ENCODE measurements at places on chromosomes 4 and X.

DNA sequence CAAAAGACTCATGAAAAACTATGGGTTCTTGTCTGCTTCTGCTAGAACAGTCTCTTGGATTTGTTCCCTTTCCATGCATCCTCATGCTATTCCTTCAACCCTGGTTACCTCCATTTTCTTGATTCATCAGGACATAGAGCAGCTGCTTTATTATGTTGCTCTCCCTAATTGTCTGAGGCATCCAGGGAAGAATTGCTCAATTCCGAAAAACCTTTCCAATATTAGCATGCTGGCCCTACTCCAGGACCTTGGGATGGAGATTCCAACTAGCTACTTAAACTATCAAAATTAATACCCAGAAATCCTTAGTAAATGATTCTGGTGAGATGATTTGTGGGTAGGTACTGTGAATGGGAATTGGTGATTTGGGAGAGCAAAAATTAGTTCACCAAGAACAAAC, 56.6 kb upstream of the FAM47B start:
- no peak for DNase-seq

DNA sequence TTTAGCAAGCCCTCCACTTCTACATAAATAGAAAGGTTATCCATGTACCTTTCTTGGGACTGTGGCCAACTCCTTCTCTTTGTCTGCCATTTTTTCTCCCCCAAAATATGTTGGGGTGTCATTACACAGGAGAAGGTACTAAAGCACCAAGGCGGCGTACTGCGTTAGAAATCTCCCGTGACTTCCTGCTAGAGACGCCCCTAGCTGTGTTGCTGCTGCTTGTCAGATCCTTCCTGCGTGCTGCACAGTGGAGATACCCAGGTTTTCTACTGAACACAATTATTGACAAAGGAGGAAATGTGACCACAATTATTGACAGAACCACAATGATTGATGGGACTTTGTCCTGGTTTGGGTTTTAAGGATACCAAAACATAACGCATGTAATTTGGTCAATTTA, 97.7 kb downstream of the EFHC2 start:
- no peak for DNase-seq

- DNase-seq: no peak
These were observed 58.1 kb downstream of the LINC00632 start for GRCh38 chrX:140767646-140768045.

DNA sequence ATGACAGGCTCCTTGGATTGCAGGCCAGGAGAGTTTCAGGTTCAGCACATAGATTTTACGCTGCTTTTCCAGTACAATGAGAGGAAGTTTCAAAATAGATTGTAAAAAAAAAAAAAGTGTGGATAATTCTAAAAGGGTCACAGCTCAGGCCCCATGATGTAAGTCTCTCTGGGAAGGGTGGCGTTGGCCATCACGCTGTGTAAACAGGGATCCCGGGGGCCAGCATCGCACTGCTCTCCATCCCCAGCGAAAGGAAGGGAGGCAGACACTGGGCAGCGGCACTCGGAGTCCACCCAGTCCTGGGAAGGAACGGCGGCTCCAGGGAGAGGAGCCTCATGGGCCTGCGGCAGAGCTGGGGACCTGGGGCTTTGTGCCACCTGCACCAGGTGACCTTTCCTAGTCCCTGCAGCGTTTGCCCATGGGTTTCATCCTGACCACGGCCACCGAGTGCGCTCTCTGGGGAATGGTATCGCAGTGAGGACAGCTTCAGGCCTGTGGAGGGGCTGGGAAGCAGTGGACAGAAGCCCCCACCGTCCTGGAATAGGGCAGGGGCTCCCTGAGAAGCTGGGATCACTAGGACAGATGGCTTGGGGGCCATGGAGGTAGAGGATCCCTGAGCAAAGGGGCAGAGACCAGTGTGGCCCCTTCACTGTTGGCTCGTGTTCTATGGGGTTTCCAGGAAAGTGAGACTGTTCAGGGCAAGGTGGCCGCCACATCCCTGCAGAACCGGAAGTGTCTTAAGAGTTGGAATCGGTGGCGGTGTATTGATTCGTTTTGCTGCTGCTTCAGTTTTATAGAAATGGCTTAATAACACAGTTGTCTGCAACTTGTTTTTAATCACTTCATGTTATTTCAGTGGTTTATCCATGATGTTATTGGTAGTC, 38.9 kb downstream of the RGS12 start:
- no peak for DNase-seq

- no peak for DNase-seq
These were observed 50.6 kb downstream of the CCDC149 start for GRCh38 chr4:24862073-24862751.

DNA sequence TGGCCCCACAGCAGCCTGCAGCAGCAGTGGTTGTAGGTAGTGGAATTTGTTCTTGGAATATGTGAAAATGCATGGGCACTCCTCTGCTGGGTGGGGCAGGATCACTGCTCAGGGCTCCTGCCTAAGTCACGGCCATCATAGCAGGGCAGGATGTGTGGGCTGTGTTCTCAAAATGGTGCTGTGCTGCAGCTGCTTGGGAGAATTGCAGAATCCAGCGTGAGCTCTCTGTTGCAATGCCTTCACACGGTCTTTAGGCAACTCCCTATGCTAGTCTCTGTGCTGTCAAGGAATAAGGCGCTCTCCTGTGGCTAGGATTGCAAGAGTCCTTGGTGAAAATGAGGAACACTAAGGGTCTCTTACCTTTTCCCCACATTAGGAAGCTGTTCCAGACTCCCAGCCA, 42.9 kb downstream of the F8 start:
- no peak for DNase-seq

GRCh38 chrX:31870267-31870666, 798.4 kb upstream of the FTHL17 start:
- no peak for DNase-seq

- no peak for DNase-seq
These were observed 27.9 kb upstream of the MSMO1 start for GRCh38 chr4:165299399-165300060.

GRCh38 chr4:84378356-84378755, 120.7 kb downstream of the NKX6-1 start:
- DNase-seq: no peak

DNA sequence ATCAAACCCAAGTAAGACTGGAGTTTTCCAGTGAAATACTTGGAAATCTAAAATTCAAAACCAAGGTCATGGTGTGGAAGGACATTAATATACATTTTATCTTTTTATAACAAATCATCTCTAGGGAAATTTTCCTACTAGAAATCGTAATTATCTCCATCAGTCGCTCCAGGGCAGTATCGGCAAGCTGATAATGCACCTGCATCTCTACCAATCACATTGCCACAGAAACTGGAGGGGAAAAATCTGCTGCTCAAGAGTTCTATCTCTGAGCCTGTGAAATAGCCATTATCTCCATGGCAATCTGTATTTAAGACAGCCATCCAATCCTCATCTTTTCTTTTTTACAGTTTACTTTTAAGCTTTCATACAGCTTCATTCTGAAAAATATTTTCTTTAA, 538.3 kb upstream of the GALNT7 start:
- DNase-seq: no peak

DNA sequence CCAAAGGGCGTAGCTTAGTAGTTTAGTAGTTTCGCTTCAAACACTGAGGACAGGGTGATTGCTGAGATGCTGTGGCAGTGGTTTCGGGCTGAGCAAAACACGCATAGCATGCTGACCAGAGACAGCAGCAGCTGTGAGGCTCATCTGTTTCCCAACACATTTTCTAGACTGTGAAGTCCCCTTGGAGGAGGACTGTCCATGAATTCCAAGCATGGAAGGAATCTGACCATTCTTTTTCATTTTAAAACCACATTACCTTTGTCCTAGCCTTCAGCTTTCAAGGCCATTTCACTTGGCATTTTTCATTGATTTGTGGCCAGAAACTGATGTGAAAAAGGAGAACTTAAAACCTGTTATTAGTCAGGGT, 240.9 kb downstream of the PALLD start:
- no peak for DNase-seq

- no peak for DNase-seq
These were observed 1106.5 kb downstream of the TECRL start for GRCh38 chr4:63302792-63303191.

GRCh38 chr4:113678641-113679040, 82.9 kb downstream of the CAMK2D start:
- DNase-seq: no peak

GRCh38 chr4:176261481-176261880, 7.5 kb downstream of the ASB5 start:
- no peak for DNase-seq

DNA sequence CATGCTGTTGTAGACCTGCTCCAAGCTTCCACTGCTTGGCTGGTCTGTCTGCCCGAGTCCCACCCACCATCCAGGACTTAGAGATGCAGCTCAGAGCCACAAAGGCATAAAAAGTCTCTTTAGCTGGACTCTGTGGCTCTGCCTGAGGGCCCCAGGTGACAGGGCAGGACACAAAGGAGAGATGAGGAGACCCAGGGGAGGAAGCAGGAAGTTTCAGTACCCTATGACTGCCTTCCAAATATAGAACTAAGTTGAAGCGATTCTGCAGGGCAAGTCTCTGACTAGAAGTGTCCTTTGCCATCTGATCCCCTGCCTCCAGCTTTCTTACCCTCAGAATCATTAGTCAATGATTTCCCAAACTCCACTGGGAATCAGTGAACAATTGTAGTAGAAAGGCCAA, 11.2 kb upstream of the CXCR3 start:
- DNase-seq: no peak

DNA sequence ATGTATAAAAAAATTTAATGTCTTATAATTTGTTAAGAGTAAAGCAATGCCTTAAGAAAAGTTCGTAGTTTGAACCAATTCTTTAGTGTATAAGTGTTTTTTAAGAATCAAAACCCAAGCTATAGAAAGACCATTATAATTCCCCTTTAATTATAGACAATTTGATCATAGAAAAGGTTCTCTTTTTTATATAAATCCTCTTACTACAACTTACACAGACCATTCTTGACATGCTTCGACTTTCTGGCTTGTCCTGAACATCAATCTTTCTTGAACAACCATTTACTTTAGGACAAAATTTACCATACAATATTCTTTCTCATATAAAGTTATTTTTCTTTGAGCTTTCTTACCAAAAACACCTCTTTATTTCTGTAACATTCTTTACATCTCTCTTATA, 330.5 kb upstream of the SPANXN1 start:
- no peak for DNase-seq

DNA sequence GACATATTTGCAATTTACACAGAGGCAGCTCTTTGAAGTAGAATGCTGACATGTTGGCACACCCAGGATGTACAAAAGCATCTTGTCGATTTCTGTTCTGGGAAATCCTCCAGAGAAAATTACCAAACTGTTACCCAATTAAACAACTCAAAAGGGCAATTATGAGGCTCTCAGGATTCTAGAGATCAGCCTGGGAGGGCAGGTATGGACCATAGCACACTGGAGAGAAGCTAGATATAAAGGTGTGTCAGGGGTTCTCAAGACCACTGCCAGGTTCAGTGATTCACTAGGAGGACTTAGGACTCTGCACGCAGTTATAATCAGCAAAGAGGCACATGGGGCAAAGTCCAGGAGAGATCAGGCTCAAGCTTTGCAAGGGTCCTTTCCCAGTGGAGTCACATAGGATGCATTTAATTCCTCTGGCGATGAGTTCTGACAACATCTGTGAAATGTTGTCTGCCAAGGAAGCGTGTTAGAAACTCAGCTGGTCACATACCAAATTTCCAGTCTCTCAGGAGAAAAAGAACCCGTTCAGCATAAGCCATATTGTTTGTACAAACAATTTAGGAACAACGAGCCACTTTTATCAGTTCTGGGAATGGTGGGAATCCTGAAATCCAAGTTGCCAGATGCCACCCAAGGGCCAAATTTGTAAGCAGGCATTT, 100.8 kb downstream of the SYTL5 start:
- no peak for DNase-seq

DNA sequence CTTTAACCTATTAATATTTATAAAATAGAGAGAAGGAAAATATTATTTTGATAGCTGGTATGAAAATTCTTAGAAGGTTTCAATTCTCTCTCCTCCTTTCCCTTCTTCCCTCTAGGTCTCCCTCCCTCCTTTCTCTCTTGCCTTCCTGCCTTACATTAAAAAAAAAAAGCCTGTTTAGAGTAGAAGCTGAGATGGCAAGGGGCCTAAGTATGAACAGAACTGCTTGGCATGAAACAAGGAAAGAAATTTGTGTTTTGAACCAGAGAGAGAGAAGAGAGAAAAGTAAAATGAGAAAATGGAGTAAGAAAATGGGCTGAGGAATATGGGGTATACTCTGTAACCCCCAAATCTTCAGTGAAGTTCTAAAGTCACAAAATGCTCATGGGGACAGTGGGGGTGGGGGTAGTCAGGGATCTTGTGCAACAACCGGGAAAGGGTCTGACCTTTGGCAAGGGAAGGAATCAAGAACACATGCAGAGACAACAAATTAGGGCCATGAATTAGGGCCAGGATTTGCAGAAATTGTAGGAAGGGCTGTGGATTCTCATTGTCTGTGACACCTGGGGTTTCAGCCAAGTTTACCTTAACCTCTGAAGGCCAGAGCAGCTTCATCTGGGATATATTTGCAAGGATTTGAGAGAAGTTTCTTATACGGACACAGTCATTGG, 30.6 kb downstream of the SUPT20HL2 start:
- no peak for DNase-seq

DNA sequence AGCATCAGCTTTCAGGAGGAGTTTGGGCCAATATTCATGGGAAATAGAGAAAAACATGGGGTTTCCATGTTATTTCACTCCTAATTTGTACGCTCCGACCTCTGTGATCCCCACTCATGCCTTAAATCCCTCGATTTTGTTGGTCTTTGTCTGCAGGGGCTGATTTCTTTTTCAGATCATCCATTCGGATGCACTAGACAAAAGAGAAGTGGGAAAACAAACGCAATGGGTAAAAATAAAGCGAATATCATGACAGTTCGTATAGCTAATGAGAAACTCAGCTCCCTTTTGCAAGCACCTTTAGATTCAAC, 139.1 kb upstream of the PLAC1 start:
- DNase-seq: no peak

DNA sequence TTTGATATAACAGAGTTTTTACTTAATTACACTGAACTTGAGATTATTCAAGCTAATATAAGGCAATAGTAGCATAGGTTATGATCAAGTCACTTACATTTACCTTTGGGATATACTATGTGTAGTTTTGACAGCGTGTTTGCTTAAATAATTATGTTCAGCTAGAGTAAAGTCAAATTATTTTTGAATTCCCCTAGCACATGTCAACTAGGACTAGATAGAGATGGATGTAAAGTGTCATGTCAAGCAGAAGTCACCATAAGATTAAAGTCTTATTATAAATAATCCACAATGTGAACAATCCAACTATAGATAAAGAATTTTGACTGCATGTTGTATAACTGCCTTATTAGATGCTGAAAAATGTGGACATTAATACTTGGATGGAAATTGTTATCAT, 665.2 kb downstream of the GRID2 start:
- DNase-seq: no peak

GRCh38 chr4:76206222-76206942, 7.2 kb downstream of the SCARB2 start:
- no peak for DNase-seq

Data from H54 (cell line).